ENCODE measurements at places on chromosomes 1 and 21.
A peak's percentile ranks its signal among the peaks of the same experiment; 100 is the strongest.

DNA sequence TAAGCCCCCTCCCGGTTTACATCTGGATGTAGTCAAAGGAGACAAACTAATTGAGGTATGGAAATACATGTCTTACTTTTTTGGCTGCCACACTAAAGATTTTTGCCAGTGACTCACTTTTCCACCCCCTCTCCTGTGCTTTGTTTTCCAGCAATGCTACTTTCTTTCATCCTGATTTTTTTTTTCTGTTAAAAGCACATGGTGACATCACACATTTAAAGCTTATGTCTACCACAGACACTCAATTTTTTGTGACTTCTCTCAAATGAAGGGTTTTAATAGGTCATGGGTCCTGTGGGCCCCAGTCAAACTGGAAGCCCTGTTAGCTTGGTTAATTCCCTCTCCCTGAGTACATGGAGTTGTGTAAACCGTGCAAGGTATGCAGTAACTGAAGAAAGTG is 2.2 kb downstream of the PPP1R8 start:
- no peak for DNase-seq

GRCh38 chr1:207429963-207430362 is 24.2 kb upstream of the CR2 start:
- DNase-seq, result no peak

- DNase-seq, result no peak
Observed at GRCh38 chr1:30842697-30843354, 65.7 kb downstream of the SDC3 start.

- peak; percentile 68 for DNase-seq
Observed at GRCh38 chr1:226626577-226626956, 78.0 kb downstream of the STUM start.

GRCh38 chr21:34707876-34708325 is 39.1 kb downstream of the CLIC6 start:
- DNase-seq, result no peak

- DNase-seq, result no peak
Observed at GRCh38 chr21:26842300-26842699, 2.9 kb downstream of the ADAMTS1 start.

GRCh38 chr1:217585577-217585976 is 45.3 kb downstream of the GPATCH2 start:
- DNase-seq, result no peak

- DNase-seq, result no peak
Observed at GRCh38 chr21:14531757-14532316, 14.3 kb downstream of the SAMSN1 start.

GRCh38 chr1:25922056-25922970 is 16.1 kb upstream of the STMN1 start:
- peak; percentile 22 for DNase-seq

- DNase-seq, result no peak
Observed at GRCh38 chr1:197715806-197716205, 59.5 kb downstream of the DENND1B start.

DNA sequence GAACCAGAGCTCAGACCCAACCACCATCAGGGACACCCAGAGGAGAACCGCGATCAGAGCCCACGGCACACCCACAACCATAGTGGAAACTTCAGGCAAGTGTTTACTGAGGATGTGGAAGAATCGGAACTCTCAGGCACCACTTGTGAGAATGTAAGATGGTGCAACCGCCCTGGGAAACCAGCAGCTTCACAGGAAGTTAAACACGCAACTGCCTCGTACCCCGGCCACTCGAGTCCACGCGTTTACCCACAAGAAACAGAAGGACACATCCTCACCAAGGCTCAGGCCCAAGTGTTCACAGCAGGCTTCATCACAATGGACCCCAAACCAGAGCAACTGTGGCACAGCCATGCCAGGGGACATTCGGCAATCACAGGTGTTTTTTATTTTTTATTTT is 51.4 kb upstream of the COL6A2 start:
- no peak for DNase-seq

DNA sequence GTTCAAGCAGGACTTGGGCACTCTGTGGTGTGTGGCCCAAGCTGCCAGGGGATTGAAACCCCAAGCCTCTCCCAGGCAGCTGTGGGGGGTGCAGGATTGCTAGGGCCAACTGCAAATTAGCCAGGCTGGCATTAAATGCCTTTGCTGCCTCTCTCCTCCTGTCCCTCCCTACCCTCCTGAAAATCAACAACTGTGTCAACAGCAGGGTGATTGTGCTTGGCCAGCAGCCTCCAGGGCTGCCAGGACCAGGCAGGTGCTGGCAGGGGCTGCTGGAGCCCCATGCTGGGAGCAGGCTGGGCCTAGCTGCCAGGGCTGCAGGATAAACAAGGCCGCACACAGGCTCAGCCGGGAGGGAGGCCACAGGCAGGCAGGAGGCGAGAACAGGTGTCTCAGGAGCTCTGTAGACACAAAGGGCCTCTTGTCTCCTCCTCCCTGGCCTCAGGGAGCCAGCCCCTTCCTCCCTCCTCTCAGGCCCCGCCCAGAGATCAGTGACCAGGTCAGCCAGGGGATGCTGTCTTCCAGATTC is 11.4 kb downstream of the SOX13 start:
- DNase-seq, result no peak

DNA sequence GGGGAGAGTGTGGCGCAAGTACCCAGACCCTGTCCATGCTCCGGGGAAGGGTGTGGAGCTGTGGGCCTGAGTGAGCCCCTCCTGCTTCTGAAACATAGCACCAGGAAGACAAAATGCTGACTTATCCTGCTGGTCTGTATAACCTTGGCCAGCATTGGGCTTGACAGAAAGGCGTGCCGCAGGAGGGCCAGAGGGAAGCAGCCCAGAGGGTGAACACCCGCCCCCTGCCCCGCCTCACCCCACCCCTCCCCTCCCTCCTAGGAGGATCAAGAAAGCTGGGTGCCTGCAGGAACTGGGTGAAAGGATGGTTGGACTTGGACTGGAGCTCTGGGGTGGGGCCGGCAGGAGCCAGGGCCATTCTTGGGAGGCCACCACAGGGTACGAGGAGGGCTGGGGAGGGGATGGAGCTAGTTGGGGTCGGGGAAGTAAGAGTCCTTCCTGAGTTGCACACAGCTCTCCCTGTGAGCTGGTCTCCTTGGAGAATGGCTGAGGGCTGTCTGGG is 27.1 kb downstream of the PTPRF start:
- DNase-seq, result no peak

GRCh38 chr1:35340519-35340918 is 72.0 kb downstream of the ZMYM4 start:
- no peak for DNase-seq

DNA sequence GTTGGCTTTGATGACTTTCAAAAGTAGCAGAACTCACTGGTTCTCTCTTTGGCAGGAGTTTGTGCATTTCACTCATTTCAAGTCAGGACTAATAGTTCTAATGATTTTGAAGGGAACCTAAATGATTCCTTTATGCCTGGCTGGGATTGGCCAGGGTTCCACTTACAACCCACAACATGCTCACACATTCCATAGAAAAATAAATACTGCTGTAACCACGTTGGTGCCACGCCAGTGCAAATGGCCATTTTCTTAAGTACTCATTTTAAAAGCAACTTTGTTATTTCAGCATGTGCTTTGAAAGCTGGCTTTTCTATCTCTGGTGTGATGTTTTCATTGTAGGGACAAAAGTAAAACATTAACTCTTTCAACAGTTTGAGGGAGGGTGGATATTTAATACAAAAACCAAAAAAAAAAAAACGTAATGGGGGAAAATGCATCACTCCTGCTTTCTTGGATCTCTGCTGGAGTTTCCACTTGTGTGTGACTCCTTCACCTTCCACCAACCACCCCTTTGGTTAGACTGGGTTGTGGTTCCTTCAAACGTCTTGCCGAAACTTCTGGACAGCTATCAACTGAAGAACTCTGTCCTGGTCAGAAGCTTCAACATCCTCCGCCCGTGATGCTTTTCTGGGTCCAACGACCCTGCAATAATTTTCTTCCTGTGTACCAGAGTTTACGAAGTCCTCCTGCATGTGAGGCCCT is 300.4 kb upstream of the RUNX1 start:
- DNase-seq, result no peak

- DNase-seq, result no peak
Observed at GRCh38 chr1:4056422-4056821, 156.3 kb upstream of the C1orf174 start.

- no peak for DNase-seq
Observed at GRCh38 chr21:17491716-17492414, 21.0 kb upstream of the CXADR start.

GRCh38 chr1:22557341-22557950 is 5.8 kb upstream of the EPHA8 start:
- no peak for DNase-seq

GRCh38 chr21:32348604-32349332 is 44.0 kb downstream of the URB1 start:
- no peak for DNase-seq

DNA sequence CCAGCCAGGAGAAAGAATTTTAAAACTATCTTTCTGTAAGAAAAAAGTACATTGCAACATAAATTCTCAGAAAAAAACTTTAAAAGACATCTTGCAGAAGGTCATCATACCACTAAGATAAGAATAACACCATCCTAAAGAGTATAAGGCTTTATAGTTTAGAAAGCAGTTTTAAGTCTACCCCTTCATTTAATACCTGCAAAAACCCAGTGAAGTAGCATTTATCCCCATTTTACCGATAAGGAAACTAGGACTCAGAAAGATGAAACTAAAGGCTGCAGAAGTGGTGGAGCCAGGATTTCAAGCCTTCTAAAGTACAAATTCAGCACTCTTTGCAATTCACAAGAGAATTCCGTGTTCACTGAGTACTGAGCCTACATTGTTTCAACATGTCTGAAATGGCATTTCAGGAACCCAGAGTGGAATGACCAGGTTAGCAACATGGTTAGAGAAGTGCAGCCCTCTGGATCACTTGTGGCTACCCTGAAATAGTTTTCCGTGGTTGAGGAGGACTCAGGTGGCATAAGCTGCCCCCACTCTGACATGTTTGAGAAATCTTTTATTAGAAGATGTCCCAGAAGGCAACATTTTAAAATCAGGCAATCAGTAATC is 6.7 kb downstream of the MYCL start:
- DNase-seq, result no peak

DNA sequence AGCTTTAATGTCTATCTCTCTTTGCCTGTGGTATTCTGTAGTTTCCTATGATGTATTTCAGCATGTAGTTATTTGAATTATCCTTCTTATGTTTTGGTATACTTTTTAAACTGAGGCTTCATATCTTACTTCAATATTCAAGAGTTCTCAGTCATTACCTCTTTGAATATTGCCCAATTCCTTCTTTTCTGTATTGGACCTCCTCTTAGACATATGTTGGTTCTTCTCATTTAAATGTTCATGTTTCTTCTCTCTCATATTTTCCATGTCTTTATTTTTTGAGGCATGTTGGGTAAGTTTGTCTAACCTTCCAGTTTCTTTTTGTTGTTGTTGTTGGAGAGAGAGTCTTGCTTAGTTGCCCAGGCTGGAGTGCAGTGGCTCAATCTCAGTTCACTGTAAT is 140.6 kb downstream of the MRPS6 start:
- DNase-seq, result no peak

GRCh38 chr1:66275083-66275482 is 258.9 kb upstream of the SGIP1 start:
- DNase-seq, result no peak

GRCh38 chr1:205294934-205295333 is 26.6 kb downstream of the NUAK2 start:
- no peak for DNase-seq

DNA sequence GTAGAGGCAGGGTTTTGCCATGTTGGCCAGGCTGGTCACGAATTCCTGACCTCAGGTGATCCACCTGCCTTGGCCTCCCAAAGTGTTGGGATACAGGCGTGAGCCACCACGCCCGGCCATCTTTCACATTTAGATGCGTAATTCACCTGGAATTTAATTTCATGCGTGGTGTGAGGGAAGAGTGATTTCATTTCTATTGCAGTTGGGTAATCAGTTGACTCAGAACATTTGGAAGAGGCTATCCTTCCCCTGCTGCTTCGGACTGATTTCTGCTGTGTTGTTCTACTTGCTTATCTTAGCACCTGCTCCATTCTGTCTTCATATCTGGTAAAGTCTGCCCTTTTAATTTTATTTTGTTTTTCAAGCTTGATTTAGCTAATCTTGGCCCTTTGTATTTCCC is 19.1 kb downstream of the DIP2A start:
- no peak for DNase-seq

GRCh38 chr1:174795806-174796205 is 203.9 kb upstream of the CACYBP start:
- DNase-seq, result no peak

- DNase-seq, result no peak
Observed at GRCh38 chr1:41009466-41009865, 12.1 kb downstream of the SLFNL1 start.

DNA sequence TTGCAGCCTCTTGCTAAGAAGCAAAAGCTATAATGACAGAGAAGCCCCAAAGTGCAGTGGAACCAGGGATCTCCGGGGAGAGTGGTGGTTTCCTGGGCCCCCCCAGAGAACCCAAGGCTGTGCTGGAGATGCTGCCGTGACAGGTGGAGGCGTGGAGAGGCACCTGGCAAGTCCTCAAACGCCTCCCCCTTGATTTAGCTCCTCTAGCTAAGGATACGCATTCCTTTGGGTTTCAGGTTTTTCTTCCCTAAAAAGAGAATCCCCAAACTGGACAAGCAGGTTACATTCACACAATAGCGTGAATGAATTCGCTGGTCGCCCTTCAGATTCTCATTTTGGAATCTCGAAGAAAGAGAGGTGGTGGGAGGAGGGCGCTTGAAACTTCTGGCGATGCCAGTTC is 853 bp upstream of the ATP1A1 start:
- DNase-seq, result no peak

DNA sequence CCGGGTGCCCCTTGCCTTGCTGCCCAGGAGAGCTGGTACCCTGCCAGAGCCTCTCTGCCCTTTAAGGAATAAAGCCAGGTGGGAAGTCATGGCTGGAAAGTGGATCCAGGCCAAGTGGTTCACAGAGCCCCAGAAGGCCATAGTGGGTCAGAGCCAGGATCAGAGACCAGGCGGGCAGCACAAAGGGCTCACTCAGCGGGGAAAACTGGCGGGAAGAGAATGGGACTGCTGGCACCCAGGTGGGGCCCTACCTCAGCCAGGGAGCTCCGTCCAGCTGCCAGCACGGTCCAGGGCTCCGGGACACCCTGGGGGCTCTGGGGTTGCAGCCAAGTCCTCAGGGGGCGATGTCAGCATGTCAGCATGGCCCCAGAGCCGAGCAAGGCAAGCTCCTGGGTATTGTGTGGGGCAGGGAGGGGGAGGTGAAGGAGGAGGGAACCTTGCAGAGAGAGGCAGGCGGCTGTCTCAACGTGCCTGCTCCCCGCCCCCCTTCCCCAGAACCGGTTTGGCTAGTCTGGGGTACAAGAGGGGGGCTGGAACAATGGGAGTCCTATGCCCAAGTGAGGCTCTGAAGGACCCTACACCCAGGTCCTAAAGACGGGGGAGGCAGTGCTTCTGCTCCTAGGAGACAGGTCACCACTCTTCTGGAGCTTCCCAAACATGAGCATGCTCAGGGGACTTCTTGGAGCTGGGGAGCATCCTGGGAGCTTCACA is at the start of gene ARHGEF19:
ARHGEF19 (minus strand) TSS at position 402 of the 711 bp plus-strand sequence. CDS start 3,598 bp downstream, outside the sequence.
- no peak for DNase-seq

- no peak for DNase-seq
Observed at GRCh38 chr1:159835356-159835755, 8.7 kb downstream of the SLAMF8 start.
